ENCODE measurements at places on chromosomes 5 and 9. TPM values are rescaled to one million over a fixed set of nuclear protein-coding genes. Genes with fewer than 3 reads are reported as not detected.

The PCDHA9 gene
- not detected for total RNA-seq

The CNTFR gene
- total RNA-seq, result not detected

The PCDHB7 gene
- not detected for total RNA-seq

The FBP2 gene
- total RNA-seq, result not detected

The CRB2 gene
- not detected for total RNA-seq

The SYK gene
- total RNA-seq, result 0.05 TPM

The LMNB1 gene
- total RNA-seq, result 225 TPM

The PCDHB16 gene
- total RNA-seq, result not detected

The CTXN3 gene
- not detected for total RNA-seq

The FNBP1 gene
- 245 TPM for total RNA-seq

The FOCAD gene
- total RNA-seq, result 36.4 TPM

The SH3RF2 gene
- total RNA-seq, result 0.02 TPM

The NXNL2 gene
- not detected for total RNA-seq

The OBP2A gene
- total RNA-seq, result not detected

Measured in activated CD4-positive, alpha-beta T cell treated with anti-CD3 and anti-CD28 coated beads, Interleukin-2, amount 10 ng/mL, durations not matched to agents 24 days and 14 days (primary cell).